HTR-8/SVneo (cell line): ENCODE measurements at places on chromosomes 7 and 10.

DNA sequence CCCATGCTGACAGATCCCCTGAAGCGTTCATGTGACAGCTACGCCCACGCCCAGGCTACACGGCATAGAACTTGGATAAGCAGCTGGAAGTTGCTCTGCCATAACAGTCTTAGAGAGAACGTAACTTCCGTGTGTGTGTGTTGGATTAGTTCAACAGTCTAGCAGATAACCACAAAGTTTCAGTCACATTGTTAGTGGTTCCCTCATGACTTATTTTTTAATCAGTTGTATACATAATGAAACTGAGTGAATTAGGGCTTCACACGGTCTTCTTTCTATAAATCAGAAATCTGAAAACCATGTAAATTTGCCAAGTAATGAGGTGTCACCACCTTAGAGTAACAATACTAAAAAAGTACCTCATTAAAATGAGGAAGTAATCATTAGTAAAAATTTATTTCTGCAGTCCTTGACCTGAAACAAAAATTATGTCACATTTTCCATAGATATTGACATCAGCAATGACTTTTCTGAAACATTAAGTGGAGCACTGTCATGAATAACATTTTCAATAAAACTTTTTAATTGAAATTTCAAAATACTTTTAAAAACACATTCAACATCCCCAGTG, 21.7 kb upstream of the MACC1 start:
- DNase-seq = no peak

DNA sequence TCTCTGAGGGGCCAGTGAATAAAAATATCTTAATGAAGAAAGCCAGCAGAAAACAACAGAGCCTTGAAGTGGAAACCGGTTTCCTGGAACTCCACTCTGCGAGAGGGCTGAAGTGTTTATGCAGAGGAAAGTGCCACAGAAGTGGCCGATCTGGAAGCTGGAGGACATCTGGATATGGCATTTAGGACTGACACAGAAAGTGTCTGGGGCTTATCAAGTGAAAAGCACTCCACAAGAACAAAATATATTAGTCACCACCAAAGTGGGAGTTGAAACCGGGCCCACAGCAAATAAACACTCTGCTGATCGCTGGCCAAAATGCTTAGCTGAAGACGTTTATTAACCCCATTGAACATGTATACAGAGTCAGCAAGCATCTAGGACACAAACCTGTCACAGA, 7.8 kb downstream of the NOD1 start:
- no peak for DNase-seq

GRCh38 chr10:111474786-111475185, 398.0 kb downstream of the ADRA2A start:
- DNase-seq = no peak

GRCh38 chr10:87960230-87960629, 96.8 kb downstream of the PTEN start:
- no peak for DNase-seq

GRCh38 chr7:131164025-131164925, 163.4 kb upstream of the MKLN1 start:
- DNase-seq = peak; percentile 74

GRCh38 chr7:114952296-114952695, 30.4 kb downstream of the MDFIC start:
- no peak for DNase-seq

DNA sequence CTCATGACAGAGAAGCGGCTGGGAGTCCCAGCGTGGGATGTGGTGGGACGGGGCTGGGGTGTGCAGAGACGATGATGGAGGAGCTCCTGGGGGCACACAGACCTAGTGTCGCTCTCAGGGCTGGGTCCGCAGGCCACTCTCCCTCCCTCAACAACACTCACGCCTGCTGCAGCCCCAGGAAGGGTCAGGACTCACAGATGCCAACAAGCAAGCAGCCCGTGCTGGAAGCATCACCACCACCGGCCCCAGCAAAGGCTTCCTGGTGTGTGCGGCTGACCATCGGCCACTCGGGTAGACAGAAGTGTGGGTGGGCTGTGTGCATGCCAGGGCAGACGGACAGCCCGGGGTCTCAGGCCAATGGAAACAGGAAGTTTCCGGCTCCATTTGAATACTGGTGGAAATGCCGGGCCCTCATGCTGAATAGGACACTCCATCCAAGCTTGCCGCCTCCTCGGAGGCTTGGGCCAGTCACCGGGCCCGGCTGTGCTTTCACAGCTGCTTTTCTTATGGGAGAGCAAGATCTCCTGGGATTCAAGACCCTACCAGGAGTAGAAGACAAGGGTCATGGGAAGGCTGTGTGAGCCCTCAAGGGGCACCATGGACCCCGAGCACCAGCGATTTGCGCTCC, 178.1 kb downstream of the ELFN1 start:
- DNase-seq = no peak

GRCh38 chr10:109987452-109988211, 20.2 kb upstream of the ADD3 start:
- no peak for DNase-seq

DNA sequence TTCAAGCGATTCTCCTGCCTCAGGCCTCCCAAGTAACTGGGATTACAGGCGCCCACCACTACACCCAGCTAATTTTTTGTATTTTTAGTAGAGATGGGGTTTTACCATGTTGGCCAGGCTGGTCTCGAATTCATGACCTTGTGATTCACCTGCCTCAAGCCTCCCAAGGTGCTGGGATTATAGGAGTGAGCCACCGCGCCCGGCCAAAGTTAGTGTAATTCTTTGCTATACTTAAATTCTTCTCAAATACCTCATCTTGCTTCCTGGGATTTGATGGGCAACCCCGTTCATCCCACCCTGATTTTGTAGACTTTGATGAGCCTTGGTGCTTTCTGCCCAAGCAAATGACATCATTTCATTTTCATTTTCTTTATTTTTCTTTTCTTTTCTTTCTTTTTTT, 54.5 kb downstream of the PAX2 start:
- DNase-seq = no peak

DNA sequence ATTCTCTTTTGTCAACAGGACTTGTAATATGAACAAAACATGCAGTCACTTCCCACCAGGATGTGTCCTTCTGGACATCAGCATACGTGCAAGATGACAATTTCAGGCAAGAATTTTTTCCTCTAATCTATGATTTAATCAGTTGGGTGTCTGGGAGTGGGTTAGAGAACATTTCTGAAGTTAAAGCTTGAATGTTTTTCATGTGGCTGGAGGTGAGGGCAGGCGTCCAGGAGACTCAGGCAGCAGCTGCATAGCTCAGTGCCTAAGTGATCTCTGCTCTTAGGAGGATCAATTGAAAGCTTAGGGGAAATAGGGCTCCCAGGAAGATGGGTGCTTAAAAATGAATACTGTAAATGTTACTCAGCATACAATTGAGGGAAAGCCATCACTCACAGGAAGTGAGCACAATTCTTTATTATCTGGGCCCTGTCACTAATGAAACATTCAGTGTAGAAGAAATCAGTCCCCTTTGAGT, 457.6 kb upstream of the KLF6 start:
- no peak for DNase-seq

DNA sequence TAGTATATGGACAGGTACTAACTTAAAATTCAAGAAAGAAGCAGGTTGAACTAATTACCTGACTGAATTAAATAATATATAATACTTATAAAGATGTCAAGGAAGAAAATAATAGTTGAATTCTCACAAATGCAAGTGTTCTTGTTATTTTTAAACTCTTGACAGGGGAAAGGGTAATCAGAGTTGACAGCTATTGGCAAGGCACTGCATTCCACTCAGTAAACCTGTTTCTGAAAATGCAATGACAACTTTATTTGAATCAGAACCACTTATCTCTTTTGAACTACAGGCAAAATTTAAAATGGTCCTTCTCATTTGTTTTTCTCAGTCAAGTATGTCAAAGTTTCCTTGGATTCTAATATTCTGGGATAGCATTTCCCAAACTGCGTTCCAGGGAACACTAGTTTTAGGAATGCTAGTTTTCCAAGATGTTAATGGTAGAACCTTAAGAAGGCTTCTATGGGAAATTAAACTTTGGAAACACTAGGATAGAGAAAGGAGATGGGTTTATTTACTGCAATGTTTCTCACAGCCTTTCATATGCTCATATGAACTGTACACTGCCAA, 103.7 kb upstream of the LRRN3 start:
- no peak for DNase-seq
